Cardiac fibroblast (primary cell): ENCODE measurements at places on chromosomes 13 and 19.

DNA sequence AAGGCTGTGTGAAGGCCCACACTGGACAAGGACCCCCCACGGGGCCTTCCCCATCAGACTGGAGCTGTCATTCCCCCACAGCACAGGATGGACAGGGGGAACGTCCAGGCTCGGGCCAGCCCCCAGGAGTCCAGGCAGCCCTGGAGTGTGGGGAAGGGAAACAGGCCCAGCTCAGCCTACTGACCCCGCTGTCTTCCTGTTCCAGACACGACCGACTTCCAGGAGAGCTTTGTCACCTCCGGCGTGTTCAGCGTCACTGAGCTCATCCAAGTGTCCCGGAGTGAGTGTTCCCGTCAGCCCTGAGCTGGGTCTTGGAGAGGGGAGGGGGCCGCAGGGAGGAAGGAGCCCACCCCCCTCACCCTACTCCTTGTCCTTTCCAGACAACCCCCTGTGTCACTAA, 47.0 kb downstream of the SMIM24 start:
- DNase-seq = no peak

- DNase-seq = peak; percentile 52
Measured at GRCh38 chr13:28657784-28658538, 969 bp upstream of the POMP start.

DNA sequence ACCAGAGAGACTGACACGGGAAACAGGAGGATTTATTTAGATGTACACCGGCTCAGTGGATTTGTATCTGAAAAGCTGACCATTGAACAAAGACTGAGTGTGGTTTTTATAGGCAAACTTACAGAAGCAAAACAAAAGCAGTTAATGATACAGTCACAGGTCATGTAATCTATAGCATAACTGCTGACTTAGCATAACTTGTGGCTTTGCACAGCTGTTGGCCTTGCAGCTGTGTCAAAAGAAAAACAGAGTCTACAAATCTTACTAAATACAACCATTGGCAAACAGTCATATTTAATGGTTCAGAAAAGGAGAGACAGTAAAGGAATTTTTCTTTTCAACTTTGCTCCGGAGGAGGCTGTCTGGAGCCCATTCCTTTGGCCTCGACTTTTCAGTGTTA, 2.3 kb upstream of the ILF3 start:
- no peak for DNase-seq

GRCh38 chr19:52211926-52212571, 22.2 kb downstream of the PPP2R1A start:
- no peak for DNase-seq

- DNase-seq = peak; percentile 6
Measured at GRCh38 chr13:99572131-99572530, 70.9 kb downstream of the TM9SF2 start.

- no peak for DNase-seq
Measured at GRCh38 chr13:97559030-97559429, 125.1 kb downstream of the RAP2A start.
